ENCODE measurements at places on chromosomes 16 and 17. TPM values are rescaled to one million over a fixed set of nuclear protein-coding genes. Genes with fewer than 3 reads are reported as not detected.
A peak's percentile ranks its signal among the peaks of the same experiment; 100 is the strongest.

- no peak for DNase-seq
- H3K27me3 ChIP-seq, result no peaks in the 10 kb centered on the region
- no peak overlapping the region for H3K27ac ChIP-seq
- no peaks in the 10 kb centered on the region for H3K4me1 ChIP-seq
- no peak overlapping the region for H3K4me3 ChIP-seq
- H3K36me3 ChIP-seq, result peaks cover 16% of the 10 kb centered on the region
These were observed 19.6 kb downstream of the AKAP1 start for GRCh38 chr17:57104461-57105175.

GRCh38 chr17:55159251-55159650 is 105.5 kb upstream of the HLF start:
- H3K36me3 ChIP-seq, result no peaks in the 10 kb centered on the region
- DNase-seq, result no peak
- no peak overlapping the region for H3K27ac ChIP-seq
- no peaks in the 10 kb centered on the region for H3K27me3 ChIP-seq
- H3K4me3 ChIP-seq, result no peak overlapping the region

DNA sequence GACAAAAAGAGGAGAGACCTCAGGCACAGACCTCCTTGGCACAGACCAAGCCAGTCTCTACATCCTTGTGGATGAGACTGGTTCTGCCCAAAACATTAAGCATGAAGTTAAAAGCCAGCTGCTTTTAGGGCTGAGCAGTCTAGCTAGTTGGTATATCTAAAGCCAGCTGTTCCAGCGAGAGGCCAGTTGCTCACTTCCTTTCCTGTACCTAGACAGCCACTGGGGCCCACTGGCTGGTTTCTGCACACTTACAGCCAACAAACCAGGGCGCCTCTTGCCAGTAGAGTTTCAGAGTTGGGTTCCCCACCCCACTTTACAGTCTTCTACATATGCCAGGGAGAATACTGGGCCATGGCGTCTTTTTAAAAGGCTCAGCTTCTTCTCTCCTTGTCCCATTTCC is 242.4 kb downstream of the ZFHX3 start:
- H3K27ac ChIP-seq, result no peak overlapping the region
- H3K36me3 ChIP-seq, result no peaks in the 10 kb centered on the region
- H3K4me3 ChIP-seq, result no peak overlapping the region
- H3K4me1 ChIP-seq, result no peaks in the 10 kb centered on the region

GRCh38 chr17:78040440-78041385 is 82.2 kb downstream of the TNRC6C start:
- peaks cover 30% of the 10 kb centered on the region for H3K36me3 ChIP-seq
- peak overlapping the region; percentile 49 for H3K4me3 ChIP-seq
- peak overlapping the region; percentile 41 for H3K27ac ChIP-seq
- peaks cover 7% of the 10 kb centered on the region for H3K4me1 ChIP-seq

- no peak overlapping the region for H3K4me3 ChIP-seq
- no peaks in the 10 kb centered on the region for H3K4me1 ChIP-seq
- H3K36me3 ChIP-seq, result no peaks in the 10 kb centered on the region
- H3K27me3 ChIP-seq, result no peaks in the 10 kb centered on the region
- DNase-seq, result no peak
- H3K27ac ChIP-seq, result no peak overlapping the region
These were observed 54.1 kb upstream of the NUDT7 start for GRCh38 chr16:77668201-77668600.

- H3K36me3 ChIP-seq, result peaks cover 66% of the 10 kb centered on the region
- H3K4me1 ChIP-seq, result peaks cover 18% of the 10 kb centered on the region
- H3K4me3 ChIP-seq, result no peak overlapping the region
- no peaks in the 10 kb centered on the region for H3K27me3 ChIP-seq
- no peak for DNase-seq
These were observed 5.1 kb downstream of the INPP5K start for GRCh38 chr17:1511290-1511689.

DNA sequence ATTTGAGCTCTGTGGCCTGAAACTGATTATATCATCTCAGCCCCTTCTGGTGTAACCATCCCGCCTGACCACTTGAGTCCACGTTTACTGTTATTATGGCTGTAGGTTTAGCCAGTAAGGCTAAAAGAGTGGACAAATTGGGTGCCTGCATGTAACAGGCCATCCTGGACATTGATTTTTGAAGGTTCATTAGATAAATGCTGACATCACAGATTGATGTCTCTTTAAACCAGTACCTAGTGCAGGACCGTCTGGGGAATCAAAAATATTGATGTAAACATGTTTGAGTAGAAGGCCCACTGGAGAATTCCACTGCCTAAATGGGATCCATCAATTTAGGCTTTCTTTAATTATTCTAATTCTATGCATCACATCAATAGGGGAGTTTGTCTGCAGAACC is 215.1 kb downstream of the IRX3 start:
- no peak overlapping the region for H3K4me3 ChIP-seq
- H3K36me3 ChIP-seq, result no peaks in the 10 kb centered on the region
- no peak overlapping the region for H3K27ac ChIP-seq
- no peak for DNase-seq
- no peaks in the 10 kb centered on the region for H3K27me3 ChIP-seq

DNA sequence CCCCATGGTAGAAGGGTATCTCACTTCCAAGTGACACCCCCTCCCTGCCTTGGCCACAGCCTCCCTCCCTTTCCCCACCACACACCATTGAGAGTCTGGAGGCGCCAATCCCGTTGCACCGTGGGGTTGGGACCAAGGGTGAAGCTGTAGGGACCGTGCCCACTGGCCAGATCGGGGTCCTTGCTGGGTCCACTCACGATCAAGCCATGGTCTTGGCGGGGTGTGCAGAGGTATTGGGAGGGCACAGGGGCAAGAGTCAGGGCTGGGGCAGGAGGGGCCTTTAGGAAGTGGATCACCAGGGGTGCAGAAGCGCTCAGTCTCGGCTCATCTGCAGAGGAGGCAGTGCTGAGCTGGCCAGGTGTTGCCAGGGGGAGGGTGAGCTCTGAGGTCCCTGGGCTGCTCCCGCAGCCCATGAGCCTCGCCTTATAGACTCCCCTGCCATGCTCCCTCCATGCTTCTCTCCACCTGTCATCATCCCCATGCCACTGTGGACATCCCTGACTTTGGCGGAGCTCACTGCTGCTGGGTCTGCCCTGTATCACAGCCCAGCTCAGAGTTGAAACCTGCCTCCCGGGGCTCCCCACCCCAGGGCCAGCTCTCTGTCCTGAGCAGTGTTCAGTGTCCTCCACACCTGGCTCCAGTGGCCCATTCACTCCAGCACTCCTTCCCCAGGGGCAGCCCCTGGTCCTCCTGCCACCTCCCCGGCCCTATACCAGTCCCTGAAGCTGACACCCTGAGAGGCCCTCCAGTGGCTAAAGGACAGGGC is 8.3 kb downstream of the CDH16 start:
- no peak overlapping the region for H3K4me3 ChIP-seq
- no peak overlapping the region for H3K27ac ChIP-seq
- no peaks in the 10 kb centered on the region for H3K27me3 ChIP-seq
- H3K4me1 ChIP-seq, result no peaks in the 10 kb centered on the region

- no peak for DNase-seq
- no peak overlapping the region for H3K27ac ChIP-seq
- no peaks in the 10 kb centered on the region for H3K4me1 ChIP-seq
- no peak overlapping the region for H3K4me3 ChIP-seq
These were observed 24.8 kb upstream of the ARHGAP23 start for GRCh38 chr17:38403491-38403890.

DNA sequence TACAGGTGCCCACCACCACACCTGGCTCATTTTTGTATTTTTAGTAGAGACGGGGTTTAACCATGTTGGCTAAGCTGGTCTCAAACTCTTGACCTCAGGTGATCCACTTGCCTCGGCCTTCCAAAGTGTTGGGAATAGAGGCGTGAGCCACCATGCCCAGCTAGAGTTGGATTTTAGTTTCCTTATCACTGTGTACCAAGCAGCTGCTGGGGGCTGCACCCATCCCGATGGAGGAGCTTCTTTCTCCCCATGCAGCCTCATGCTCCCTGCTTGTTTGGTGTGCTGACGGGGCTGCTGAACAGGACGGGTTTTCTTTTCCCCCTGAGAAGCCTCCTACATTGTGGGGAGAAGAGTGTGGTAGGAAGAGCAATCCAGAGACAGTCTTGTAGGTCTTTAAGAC is 173.2 kb downstream of the LGALS9B start:
- H3K27me3 ChIP-seq, result no peaks in the 10 kb centered on the region
- no peak for DNase-seq
- H3K4me1 ChIP-seq, result no peaks in the 10 kb centered on the region

DNA sequence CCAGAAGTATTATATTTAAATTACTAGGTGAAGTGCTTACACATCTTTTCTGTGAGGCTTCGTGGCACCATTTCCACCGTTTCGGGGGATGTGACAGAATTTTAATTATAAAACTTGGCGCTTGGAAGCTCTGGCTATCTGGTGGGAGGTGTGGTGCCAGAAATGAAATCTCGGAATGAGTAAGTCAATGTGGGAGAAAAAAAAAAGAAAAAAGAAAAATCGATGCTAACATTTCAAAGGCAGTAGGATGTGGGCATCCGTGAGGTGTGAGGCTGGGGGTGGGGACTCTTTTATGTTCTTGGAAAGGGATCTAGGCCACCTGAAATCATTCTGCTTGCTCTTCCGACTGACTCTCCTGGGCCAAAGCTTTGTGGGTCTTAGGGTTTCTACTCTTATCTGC is 21.9 kb downstream of the CPPED1 start:
- H3K27me3 ChIP-seq, result no peaks in the 10 kb centered on the region
- no peak overlapping the region for H3K27ac ChIP-seq
- H3K36me3 ChIP-seq, result peaks cover 7% of the 10 kb centered on the region
- no peaks in the 10 kb centered on the region for H3K4me1 ChIP-seq
- H3K4me3 ChIP-seq, result no peak overlapping the region
- DNase-seq, result no peak

GRCh38 chr16:1042866-1043265 is 29.7 kb upstream of the SSTR5 start:
- DNase-seq, result peak; percentile 18
- H3K36me3 ChIP-seq, result no peaks in the 10 kb centered on the region
- no peak overlapping the region for H3K4me3 ChIP-seq

DNA sequence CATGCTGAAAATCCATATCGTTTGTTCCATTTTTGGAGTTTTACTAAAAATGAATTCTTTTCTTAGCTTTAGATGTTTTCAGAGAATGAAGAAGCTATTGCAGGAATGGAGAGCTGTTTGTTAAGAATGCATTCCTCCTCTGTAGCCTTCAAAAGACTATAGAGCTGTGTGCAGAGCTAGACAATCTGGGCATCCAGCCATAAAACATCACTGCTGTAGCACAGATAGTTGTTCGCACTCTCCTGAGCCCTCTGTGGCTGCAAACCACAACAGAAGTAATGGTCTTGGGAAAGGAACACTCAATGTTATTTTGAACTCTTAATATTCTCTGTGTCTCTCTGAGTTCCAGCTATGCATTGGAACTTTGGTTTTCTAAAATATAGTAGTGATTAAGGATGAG is 4.9 kb downstream of the TNRC6C start:
- peaks cover 59% of the 10 kb centered on the region for H3K4me1 ChIP-seq
- DNase-seq, result peak; percentile 8
- H3K36me3 ChIP-seq, result no peaks in the 10 kb centered on the region
- no peak overlapping the region for H3K27ac ChIP-seq

- no peaks in the 10 kb centered on the region for H3K4me1 ChIP-seq
- peak; percentile 35 for DNase-seq
- H3K27ac ChIP-seq, result no peak overlapping the region
- H3K27me3 ChIP-seq, result no peaks in the 10 kb centered on the region
- H3K36me3 ChIP-seq, result peaks cover 62% of the 10 kb centered on the region
- no peak overlapping the region for H3K4me3 ChIP-seq
These were observed 80.1 kb downstream of the ABCC6 start for GRCh38 chr16:16143038-16143763.

DNA sequence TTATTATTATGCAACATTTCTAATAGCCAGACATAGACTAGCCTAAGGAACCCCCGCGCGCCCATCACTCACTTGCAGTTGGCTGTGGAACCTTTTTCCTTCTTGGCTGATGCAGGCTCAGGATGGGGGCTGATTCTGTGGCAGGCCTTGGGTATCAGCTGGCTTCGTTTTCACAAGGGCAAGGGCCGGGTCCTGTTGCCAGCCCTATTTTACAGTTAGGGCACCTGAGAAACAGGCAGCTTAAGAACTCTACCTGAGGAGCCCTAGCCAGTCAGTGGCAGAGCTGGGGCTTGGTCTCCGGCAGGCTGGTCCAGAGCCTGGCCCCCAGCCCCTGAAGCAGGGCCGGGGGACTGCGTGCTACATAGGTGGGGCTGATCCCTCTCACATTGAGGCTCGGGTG is 28.7 kb downstream of the ADGRG5 start:
- H3K27me3 ChIP-seq, result no peaks in the 10 kb centered on the region
- no peaks in the 10 kb centered on the region for H3K36me3 ChIP-seq
- H3K27ac ChIP-seq, result no peak overlapping the region
- no peak overlapping the region for H3K4me3 ChIP-seq
- H3K4me1 ChIP-seq, result no peaks in the 10 kb centered on the region

Gene NXN
- polyA plus RNA-seq, result 0.89 TPM

Gene ZNF785
- 1.9 TPM for polyA plus RNA-seq

Gene MILR1
- not detected for polyA plus RNA-seq

Gene ITGAD
- polyA plus RNA-seq, result not detected

Gene CXCL16
- not detected for polyA plus RNA-seq

Gene SF3B3
- 110 TPM for polyA plus RNA-seq

Gene KRTAP4-4
- not detected for polyA plus RNA-seq

Data from CD4-positive, CD25-positive, alpha-beta regulatory T cell (primary cell).